ENCODE measurements at places on chromosomes 16 and 17.

- no peak for DNase-seq
Measured at GRCh38 chr16:17724242-17724898, 253.6 kb upstream of the XYLT1 start.

DNA sequence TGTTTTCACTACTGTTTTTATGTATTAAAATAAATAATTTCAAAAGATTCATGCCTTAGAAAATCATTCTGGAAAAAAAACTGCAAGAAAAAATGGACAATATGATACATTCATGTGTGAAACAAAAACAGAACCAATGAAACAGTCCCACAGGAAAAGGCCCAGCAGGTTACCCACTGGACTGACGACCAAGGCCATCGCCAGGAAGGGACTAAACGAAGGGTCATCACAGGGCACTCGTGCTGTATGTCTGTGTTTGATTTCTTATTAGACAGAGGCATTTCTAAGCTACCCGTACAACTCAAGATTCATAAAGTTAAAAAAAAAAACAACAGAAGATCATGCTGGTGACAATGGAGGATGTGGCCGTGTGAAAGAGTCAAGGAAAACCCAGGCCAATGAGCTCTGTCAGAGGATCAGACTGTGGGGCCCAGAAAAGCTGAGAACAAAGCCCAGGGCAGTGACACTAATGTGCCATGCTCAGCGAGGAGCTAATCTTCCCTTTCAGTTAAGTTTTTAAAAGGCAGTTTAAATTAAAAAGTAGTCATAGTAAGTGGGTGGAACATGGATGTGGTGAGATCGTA, 31.8 kb downstream of the NSMCE1 start:
- DNase-seq: no peak

- DNase-seq: no peak
Measured at GRCh38 chr16:67723911-67724305, 4.8 kb upstream of the GFOD2 start.

DNA sequence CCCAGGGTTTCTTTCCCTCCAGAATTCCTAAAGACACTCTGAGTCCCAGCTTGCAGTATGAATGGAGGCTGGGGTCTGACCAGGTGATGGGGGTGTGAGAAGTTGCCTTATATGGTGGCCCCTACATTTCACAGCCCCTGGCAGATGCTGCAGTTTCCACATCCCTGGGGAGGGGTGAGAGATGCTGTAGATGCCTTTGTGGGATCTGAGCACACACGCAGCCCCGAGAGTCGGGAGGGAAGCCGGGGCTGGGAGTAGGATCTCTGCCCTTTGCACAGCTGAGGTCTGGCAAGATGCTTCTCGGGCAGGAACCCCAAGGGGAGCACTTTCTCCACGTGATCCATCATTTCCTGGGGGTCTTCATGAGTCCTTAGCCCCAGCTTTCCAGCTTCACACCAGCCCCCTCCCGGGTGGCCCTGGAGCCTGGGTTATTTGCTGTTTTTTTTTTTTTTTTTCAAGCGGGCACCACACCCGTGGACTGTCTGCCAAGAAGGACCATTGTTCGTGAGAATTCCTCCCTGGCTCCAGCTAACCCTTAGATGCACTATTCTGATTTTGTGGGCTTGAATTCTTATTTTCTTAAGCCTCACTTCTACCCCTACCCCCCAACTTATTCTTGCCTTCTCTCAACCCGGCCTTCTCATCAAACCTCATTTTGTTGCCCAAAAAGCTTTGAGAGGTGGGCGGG, 50.6 kb downstream of the NTN1 start:
- DNase-seq: no peak

GRCh38 chr16:14105760-14106375, 34.7 kb downstream of the MRTFB start:
- DNase-seq: no peak

GRCh38 chr16:69195369-69196029, 8.5 kb downstream of the SNTB2 start:
- DNase-seq: no peak

DNA sequence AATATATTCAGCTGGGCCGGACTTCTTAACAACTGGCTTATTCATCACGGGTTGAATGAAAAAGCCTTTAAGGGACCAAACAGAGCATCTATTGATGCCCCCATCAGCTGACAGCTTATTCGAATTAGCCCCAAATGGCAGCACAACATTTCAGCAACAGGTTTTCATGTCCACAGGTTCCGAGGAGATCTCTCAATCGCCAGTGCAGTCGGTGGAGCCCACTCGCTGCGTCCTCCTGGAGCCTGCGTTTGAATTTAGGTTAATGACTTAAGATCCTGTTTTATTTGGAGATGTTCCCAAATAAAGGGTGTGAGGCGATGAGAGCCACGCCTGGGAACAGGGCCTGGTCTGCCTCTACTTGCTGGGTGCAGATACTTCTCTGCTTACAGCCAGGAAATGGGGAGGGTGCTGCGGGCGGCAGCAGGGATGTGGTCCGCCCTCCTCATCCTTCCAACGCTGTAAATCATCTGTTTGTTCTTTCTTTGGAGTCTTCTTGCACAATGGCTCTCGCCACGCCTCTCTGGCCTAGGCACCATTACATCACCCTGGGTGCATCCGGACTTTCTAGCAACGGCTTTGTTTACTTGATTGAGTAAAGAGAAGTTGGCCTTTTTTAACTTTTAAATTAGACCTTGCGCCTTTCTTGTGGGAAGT, 22.6 kb downstream of the NDE1 start:
- DNase-seq: peak; percentile 46

All from stimulated activated CD4-positive, alpha-beta T cell treated with anti-CD3 and anti-CD28 coated beads, Interleukin-1b, Interleukin-23, amount 100 ng/mL, for 48 hours (primary cell).